D721Med (cell line): ENCODE measurements at places on chromosomes 13 and 19.

DNA sequence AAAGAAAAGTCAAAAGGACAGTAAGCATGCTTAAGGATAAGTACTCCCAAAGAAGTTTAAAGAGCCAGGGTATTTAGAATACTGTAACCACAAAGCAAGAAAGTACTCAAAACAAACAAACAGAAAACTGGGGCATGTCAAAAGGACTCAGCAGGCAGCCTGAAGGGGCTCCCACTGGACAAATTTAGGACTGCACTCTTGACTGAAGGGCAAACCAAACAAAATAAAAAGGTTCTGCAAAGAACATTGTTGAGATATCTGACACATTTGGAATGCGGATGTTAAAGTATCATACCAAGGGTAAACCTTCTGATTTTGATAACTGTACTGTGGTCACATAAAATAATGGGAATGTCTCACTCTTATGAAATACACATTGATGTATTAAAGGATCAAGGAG is 157.4 kb downstream of the TNFSF13B start:
- no peak for DNase-seq

- no peak for DNase-seq
These were observed 1.9 kb downstream of the ZNF493 start for GRCh38 chr19:21398851-21399250.

DNA sequence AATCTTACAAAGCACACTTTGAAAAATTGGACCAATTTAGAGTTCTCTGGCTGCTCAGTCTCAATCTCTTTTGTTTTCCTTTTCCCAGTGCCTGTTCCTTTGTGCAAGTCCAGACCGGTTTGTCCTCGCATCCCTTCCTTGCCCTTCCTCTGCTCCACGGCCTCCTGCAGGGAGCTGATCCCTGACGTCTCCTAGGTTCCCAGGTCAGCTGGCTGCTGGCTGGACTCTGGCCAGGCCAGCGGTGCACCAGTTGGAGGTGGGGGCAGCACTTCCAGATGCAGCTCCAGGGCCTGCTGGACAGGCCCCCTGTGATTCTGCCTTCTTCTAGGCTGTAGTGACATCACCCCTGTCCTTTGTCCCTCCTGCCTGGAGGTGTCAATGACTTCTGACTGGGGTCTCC is 44.0 kb upstream of the KPNA3 start:
- no peak for DNase-seq

DNA sequence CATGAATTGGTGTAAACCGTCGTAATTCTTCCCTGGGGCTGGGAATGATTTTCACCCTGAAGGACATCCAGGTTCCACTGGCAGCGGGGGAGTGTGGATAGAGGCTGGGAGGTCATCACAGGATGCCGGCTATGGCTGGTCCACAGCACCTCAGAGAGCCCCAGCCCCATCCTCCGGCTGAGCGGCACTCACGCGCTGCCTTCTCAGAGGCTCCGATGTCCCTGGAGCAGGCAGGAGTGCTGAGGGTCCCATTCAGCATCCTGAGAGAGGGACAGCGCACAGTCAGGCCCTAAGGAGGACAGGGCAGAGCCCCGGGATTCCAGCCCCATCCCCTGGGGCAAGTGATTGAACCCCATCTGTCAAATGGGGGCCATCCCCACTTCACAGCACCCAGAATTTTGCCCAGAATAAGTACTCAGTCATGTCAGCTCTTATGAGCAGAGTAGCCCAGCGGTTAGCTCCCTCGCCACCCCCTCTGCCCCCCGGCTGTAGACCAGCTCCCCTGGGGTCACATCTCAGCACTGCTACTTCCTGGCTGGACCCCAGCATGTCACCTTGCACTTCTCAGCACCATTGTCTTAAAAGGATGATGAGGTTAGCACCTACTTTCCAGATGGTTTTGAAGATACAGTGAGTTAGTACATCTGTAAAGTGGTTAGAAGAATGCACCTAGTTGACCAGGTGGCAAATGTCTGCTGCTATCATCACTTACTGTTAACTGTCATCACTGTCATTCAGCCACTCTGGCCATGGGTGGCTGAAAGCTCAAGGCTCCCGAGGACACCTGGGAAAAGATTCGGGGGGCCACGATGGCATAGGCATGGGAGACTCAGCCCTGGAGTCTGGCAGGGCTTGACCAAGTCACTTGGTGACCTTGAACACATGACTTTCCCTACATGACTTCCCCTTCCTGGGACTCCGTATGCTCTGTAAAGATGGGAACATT is 11.9 kb downstream of the GRAMD1A start:
- DNase-seq, result no peak

GRCh38 chr19:54795758-54796157 is 7.7 kb upstream of the KIR2DL4 start:
- DNase-seq, result no peak

GRCh38 chr13:111527614-111528229 is 207.3 kb downstream of the TEX29 start:
- no peak for DNase-seq

GRCh38 chr13:20566468-20566897 is 474 bp upstream of the IFT88 start:
- peak; percentile 62 for DNase-seq

DNA sequence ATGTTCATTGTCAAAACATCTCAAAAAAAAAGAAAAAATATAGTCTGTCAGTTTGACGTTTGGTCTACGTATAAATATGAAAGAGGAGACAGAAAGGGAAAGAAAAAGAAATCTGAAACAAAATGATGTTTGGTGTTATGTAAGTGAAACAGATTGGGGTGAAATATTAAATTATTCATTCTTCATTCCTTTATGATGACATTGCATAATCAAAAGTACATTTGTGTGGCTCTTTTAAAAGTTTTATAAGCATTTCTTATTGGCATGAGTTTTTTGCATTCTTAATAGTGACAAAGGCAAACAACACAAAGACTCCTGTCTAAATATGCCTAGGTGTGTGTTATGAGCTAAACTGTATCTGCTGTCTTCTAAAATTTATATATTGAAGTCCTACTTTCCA is 232.6 kb downstream of the EFNB2 start:
- no peak for DNase-seq

DNA sequence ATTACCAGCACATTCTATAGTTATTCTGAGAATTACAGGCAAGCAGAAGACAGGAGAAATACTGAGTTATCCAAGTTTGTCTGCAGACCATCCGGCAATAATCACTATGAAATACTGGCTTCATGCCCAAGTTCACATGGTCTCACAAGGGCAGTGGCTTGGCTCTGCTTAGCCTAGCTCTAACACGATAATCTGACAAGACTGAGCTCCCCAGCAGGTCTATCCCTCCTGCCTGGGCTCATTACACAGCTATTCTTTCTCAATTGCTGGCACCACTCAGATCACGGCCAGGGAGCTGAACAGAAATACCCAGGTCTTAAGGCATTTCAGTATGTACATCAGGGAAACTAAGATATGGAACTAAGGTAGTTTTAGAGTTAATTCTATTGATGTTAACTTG is 361.6 kb upstream of the PCDH20 start:
- DNase-seq, result no peak

GRCh38 chr13:23567906-23568460 is 2.2 kb upstream of the TNFRSF19 start:
- no peak for DNase-seq

DNA sequence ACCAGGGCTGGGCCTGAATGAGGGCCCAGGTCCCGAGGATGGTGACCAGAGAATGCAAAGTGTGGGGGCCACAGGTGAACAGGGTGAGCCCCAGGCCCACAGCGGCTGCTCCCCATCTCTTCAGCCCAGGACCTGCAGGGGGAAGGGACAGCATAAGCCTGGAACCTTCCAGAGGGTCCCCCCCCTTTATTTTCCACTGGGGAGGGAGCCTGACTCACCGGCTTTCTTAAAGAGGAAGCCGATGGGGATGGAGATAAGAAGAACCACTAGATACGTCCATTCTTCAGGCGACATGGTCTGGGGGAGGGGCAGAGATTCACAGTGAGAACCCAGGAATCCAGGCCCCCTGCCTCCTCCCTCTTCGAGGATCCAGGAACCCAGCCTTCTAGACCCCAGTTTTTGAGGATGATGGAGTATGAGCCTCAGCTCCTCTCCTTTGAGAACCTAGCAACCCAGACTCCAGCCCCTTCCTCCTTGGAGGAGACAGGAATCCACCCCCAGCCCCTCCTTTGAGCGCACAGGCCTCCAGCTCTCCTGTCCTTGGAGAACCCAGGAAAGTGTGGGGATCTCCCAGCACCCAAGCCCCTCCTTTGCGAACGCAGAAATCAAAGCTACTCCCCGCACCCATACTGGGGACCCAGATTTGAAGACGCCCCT is 1.0 kb downstream of the MBOAT7 start:
- no peak for DNase-seq

GRCh38 chr19:13152356-13152973 is 2.3 kb downstream of the IER2 start:
- DNase-seq, result no peak

DNA sequence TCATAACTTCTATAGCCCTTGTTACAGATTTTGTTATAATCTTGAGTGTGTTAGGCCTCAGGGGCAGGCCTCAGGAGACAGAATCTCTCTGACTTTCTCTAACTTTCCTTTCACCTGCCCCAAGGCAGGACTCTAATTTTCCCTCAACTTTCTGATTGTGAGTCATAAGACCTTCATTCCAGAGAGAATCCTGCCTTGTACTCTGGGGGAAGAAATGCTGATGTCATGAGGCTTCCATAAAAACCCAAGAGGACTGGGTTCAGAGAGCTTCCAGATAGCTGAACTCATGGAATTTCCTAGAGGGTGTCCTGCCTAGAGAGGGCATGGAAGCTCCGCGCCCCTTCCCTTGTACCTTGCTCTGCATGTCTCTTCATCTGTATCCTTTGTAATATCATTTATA is 5.3 kb upstream of the KBTBD6 start:
- no peak for DNase-seq

DNA sequence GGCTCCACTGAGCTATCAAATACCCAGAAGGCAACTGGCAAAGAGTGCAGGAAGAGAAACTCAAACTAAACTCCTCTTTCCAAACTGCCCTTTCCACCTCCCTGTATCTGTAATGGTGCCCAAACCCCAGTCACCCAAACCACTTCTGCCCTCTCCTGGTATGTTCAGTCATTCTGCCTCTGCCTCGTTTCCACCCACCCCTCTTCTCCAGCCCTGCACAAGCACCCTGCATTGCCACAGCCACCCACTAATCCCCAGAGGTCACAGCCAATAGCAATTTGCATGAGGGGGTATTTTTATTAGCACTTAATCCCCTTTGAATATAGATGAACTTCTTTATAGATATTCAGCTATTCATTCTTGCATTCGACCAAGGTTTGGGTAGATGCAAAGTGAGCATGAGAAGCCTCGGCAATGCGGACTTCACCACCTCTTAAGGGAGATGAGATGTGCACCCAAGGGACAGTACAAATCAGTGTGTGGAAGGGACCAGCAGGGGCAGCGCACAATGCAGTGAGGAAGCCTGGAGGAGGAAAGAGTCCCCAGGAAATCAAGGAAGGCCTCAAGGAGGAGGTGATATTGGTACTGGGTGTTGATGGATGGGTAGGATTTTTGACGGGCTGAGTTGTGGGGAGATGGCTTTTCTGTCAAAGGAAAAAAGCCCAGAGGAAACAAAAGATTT is 12.4 kb downstream of the TMEM272 start:
- DNase-seq, result no peak

GRCh38 chr13:61294467-61295191 is 121.0 kb downstream of the PCDH20 start:
- DNase-seq, result no peak

DNA sequence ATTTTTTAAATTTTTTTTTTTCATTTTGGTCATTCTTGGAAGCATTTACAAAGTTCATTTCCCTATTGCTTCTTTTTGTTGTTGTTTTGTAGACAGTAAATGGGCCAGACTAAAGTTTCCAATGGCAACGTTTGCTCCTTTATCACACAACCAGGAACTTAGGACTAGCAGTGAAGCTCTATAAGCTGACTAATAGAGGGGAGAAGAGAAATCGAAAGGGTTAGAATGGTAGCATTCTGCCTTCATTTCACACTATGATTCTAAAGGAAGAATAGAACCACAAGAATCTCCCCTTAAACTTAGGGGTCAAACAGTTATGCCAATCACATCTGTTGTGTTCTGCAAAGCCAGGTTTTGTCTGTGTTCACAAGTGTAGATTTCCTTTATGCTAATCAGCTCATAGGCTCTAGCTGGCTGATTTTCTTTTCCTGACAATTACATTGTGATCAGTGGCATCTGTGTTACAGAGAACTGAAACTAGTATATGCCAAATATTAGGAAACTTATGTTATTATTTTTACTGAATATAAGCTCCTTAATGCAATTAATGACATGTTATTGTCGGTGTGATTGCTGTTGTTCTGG is 467.3 kb downstream of the DACH1 start:
- DNase-seq, result no peak

DNA sequence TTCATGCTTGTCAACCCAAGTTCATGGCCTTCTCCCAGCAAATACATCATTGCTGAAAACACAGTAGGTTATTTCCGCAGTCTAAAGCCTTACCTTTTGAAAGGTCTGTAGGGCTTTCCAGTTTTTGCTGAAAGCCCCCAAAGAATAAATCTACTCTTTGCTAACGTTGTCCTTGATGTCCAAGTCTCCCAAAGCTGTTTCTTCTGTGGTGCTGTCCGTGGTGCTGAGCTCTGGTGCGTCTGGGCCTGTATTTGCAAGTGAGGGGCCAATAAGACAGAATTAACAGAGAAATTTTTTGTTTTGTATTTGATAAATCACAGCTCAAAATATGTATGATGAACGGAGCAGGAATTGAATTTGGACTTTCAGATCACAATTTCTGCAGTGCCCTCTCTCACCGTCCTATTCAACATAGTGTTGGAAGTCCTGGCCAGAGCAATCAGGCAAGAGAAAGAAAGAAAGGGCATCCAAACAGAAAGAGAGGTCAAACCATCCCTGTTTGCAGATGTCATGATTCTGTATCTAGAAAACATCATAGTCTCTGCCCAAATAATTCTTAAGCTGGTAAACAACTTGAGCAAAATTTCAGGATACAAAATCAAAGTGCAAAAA is 9.8 kb upstream of the LGALS16 start:
- no peak for DNase-seq

DNA sequence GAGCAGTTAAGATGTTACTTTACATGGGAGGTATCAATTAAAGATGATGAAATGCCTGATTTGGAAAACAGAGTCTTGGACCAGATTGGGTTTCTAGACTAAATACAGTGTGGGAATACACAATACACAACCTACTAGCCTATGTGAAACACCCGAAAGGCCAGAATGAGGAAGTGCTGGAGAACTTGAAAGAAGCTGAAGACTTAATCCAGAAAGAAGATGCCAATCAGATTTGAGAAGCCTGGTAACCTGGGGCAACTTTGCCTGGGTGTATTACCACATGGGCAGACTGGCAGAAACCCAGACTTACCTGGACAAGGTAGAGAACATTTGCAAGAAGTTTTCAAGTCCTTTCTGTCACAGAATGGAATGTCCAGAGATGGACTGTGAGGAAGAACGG is 43.2 kb downstream of the N4BP2L1 start:
- no peak for DNase-seq

GRCh38 chr13:27858046-27858445 is 61.8 kb upstream of the PDX1 start:
- no peak for DNase-seq

- DNase-seq, result no peak
These were observed 60.1 kb upstream of the AKAP11 start for GRCh38 chr13:42211704-42212464.

- no peak for DNase-seq
These were observed 57.9 kb upstream of the VSTM2B start for GRCh38 chr19:29467824-29468401.
